ENCODE measurements at places on chromosomes 7 and 10. TPM values are rescaled to one million over a fixed set of nuclear protein-coding genes. Genes with fewer than 3 reads are reported as not detected.

DNA sequence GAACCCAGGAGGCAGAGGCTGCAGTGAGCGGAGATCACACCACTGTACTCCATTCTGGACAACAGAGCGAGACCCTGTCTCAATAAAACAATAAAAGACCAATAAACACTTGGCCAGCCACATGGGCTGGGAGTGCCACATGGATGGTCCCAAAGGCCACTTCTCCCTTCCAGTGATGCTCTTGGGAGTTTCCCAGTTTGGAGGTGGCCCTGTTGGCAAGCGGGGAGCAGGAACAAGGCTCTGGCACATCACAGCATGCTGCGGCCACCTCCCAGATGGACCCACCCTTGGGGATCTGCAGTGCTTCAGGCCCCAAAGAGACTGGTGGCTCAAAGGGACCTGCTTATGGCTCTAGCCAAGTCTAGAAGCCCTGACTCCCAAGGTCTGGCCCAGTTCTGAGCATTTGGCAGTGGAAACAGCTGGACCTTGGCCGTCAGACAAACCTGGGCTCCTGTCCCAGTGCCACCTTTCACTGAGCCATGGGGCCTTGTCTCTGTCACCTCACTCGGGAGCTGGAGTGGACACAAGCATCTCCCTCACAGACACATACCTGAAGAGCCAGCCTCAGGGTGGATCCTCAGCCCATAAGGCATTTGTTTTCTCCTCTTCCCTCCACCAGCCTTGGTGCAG, 91.7 kb downstream of the COL13A1 start:
- no peak for DNase-seq

The ASIC3 gene
- total RNA-seq: 13.6 TPM

- DNase-seq: no peak
Observed at GRCh38 chr10:98217801-98218200, 50.2 kb downstream of the LOXL4 start.

The CCNY gene
- total RNA-seq: 60.6 TPM

The ZNF746 gene
- total RNA-seq: 18.5 TPM

DNA sequence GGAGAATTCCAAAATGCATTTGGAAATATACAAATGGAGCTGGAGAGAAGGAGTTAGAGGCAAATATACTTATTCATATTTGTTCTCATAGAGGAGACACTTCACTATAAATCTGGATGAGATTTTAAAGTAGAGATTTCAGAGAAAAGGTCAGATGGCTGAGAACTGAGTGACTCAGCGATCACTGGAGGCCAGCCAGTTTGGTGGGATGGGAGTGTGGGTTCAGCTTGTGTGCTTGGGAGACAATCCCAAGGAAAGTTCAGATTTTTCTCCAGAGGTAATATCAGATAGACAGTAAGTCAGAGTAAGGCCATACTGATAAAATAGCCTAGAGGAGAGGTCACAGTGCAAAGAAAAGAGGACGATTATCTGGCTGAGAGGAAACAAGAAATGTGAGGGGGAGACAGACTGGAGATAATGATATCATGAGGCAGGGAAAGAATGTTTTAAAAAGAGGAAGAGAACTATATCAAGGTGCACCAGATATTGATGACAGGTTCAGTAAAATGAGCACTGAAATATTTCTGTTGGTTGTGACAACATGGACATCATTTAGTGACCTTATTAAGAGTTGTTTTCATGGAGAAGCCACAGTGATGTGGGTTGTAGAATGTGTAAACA, 67.0 kb downstream of the MDFIC start:
- peak; percentile 37 for DNase-seq

GRCh38 chr10:76298329-76298728, 866.9 kb downstream of the LRMDA start:
- DNase-seq: no peak

DNA sequence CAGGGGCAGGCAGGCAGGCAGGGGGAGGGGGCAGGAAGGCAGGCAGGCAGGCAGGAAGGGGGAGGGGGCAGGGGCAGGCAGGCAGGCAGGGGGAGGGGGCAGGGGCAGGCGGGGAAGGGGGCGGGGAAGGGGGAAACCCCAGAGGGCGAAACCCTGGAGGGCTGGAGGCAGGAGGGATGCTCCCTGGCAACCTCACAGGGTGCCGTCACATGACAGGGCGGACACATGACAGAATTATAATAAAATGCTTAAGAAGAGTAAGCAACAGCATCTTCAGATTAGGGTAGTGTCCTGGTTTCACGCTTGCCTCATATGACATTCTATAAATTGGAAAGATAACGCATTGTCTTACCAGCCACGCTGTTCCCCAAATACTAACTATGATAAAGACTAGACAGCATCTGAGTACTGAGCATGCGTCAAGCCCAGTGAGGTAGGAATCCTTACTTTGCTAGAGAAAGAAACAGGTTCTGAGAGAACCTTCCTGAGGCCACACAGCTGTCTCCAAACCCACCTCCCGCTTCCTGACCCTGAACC, 131.6 kb downstream of the DIP2C start:
- DNase-seq: no peak

The CRHR2 gene
- total RNA-seq: not detected

The PDLIM1 gene
- total RNA-seq: 50.2 TPM

The LRIT1 gene
- total RNA-seq: not detected

- no peak for DNase-seq
Observed at GRCh38 chr10:13671904-13672303, 85.1 kb downstream of the PRPF18 start.

The OR2A7 gene
- total RNA-seq: 16.3 TPM

GRCh38 chr10:119608316-119609155, 11.8 kb upstream of the TIAL1 start:
- peak; percentile 57 for DNase-seq

DNA sequence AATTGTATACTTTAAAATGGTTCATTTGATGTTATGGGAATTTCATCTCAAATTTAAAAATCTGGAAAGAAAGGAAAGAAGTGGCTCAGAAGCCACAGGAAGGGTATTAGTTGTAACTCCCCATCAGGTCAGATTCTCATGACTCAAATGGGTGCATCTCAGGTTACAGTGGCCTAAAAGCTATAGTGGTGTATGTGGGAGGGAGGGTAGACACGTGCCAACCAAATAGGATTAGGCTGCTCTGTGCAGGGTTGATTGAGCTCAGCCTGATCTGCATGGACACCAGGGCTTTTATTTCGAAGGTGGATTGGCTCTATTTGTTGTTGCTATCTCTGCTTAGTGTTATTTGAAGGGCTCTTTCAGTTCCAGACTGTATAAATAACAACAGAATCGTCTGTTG, 121.5 kb upstream of the PRR15 start:
- DNase-seq: no peak

The PLEKHS1 gene
- total RNA-seq: 13.8 TPM

The GHRHR gene
- total RNA-seq: not detected

DNA sequence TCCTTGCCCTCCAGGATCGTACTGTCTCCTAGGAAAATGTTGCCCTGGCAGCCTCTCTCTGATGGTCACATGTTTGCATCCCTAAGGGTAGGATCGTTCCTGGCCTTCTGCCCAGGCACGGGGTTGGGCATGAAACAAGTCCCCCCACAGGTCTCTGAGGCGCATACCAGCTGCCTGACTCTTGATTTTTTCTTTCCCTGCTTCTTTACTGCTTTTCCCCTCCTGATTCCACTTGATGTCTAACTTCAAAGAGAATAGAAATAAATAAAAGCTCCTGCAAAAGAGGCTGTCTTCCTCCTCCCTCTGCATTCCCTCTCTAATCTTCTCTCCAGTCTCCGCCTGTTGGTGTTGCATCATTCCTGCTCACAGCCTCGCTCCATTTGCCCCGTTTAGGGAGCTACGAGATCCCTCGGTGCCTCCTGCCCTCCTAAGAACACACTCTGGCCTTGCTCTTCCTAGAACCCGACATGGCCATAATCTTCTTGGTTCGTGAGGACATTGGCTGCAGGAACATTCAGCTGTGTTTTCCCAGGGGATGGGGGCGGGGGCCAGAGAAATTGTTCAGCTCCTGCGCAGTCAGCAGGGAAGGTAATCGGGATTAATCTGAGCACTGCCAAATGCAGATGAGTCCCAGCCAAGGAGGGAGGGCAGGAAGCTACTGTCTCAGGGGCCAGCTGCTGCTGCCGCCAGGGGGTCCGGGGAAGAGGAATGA, 26.0 kb downstream of the LEP start:
- peak; percentile 43 for DNase-seq

- no peak for DNase-seq
Observed at GRCh38 chr10:32650246-32650655, 204.3 kb downstream of the CCDC7 start.

The SMO gene
- 2.1 TPM for total RNA-seq

DNA sequence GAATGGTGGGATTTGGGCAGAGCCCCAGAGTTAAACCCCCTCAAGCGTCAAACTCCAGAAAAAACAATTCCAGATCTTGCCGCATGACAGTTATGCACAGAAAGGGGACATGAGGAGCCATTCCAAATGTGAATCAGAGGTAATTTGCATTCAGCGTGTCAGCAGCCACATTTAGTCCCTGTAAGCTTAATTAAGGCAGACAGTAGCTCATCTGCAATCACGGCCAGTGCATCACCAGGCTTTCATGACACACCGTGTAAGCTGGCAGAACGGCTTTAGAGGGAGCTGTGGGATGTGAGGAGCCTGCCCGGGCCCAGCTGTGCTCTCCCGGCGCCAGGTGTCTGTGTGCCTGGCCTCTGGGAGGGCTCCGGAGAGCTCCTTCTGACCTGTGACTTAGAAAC, 18.7 kb upstream of the PRKAG2 start:
- DNase-seq: no peak

DNA sequence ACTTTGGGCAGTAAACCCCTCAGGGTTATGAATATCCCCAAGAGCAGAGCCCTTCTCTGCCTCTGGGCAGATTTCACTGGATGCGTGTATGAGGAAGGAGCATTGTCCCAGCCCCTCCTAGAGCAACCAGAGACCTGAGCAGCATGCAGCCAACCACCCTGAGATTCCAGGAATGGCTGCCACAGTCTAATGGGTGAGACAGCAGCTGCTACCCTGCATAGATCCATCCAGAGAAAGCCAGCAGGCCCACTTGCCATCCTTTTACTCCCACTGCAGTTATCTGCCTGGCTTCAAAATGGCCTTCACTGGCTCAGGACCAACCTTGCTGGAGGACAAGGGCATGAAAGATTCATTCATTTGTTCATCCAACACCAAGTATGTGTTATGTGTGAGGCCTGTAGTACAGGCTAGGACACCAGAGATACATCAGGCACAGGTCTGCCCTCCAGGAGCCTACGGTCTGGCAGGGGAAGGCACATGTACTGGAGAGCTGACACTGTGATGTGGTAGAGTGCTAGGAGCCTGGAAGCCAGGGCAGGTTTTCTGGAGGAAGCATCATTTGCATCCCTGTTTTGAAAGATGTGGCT, 26.2 kb upstream of the C10orf105 start:
- DNase-seq: no peak

- no peak for DNase-seq
Observed at GRCh38 chr10:43318976-43319960, 52.2 kb upstream of the FXYD4 start.

GRCh38 chr7:128215739-128216138, 25.3 kb upstream of the LEP start:
- DNase-seq: no peak

DNA sequence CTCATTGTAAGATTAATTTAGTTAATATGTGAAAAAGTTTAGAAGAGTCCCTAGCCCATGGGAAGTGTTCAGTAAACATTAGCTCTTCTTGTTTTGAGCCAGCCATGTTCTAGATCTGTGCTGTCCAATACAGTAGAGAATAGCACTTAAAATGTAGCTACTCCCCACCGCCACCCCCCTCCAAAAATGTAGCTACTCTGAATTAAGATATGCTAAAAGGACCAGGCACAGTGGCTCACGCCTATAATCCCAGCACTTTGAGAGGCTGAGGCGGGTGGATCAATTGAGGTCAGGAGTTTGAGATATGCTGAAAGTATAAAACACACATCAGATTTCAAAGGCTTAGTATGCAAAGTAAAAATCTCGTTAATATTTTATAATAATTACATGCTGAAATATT, 47.3 kb upstream of the MXI1 start:
- DNase-seq: no peak

- peak; percentile 49 for DNase-seq
Observed at GRCh38 chr10:114879541-114880158, 58.1 kb downstream of the FHIP2A start.

The CAMK2B gene
- total RNA-seq: not detected

DNA sequence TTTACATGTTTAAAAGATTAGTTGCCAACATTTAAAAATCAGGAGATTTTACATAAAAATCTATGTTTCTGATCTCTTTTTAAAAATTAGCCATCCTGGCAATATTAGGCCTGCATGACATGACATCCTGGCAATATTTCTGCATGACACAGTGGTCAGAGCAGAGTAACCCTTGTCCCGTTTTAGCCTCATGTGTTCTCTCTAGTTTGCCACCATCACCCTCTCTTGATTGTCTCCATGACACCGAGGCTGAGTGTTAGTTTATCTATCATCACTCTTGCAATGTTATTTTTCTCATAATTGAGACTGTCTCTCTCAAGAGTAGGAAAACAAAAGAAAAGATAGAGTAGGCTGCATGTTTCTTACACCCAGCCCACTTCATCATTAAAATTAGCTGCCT, 189.7 kb upstream of the AGK start:
- no peak for DNase-seq

The CDH23 gene
- total RNA-seq: 0.07 TPM

The HYAL4 gene
- not detected for total RNA-seq

DNA sequence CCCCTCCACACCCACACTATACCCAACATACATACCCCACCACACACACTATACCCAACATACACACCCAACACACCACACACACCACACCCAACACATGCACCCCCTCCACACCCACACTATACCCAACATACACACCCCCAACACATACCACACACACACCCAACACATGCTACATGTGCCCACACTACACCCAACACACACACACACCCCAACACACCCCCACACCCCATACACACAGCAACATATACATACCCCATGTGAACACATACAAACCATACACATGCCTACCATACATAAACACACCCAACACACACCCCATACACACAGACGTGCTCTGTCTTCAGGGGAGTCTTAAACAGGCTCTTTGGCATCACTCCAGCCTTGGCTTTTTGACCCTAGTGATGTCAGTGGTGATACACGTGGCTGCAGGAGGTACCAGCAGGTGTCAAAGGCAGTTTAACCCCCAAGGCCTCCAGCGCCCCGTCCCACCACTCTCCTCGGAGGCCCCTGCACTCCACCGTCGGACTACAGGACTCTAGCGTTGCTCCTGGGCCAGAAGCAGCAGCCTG, 73.4 kb downstream of the HIPK2 start:
- no peak for DNase-seq

GRCh38 chr7:22728401-22729029, 1.5 kb downstream of the IL6 start:
- DNase-seq: peak; percentile 51

DNA sequence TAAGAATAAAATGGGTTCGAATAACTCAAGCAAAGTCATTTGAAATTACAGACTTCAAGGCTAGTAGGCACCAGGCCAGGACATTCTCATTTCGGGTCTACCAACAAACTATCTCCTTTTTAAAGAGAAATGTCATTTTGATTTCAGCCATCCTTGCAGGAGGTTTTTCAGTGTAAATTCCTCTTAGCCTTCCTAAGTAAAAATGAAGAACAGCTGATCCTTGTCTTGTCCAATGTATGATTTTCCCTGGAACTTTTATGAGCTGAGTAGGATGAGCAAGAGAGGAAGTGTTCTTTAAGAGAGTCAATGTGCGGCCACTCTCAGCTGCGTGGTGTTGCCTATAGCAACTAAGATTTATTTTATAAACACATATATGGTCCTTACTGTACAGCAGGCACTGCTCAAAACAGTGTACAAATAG, 110.1 kb downstream of the PLCE1 start:
- no peak for DNase-seq

Measured in Calu3 (cell line).